ENCODE measurements at places on chromosomes 2 and 18.

DNA sequence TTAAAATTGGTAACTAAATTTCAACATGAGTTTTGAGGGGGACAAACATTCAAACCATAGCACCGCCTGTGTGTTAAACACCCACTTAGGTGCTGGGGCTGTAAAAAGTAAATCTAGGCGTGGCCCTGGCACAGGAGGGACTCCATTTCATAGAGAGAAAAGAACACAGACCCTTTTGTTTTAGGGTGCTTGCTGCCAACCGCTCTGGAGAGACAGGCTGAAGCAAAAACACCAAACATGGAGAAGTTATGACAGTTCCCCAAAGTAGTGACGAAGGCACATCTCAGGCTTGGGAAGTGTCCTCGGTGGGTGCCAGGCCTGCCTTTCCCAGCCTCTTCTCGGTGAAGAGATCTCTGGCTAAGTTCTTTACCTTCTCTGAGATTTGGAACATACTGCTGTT lies 5.1 kb downstream of the ACTG2 start:
- no peak for DNase-seq

DNA sequence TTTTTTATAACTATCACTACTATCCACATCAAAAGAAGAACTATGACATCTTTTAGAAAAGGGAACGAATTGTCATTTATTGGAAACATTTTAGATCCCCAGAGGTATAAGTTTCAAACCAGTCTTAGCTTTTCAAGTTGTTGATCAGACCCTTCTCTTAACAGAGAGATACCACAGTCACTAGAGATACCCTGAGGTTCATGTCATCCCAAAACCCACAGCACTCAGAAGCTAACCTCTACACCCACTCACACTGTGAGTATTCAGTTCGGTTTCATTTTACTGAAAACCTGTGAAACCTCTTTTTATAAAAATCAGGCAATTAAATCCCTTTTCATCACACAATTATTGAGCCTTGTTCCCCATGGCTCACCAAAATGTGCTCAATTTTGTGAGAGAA lies 156.2 kb downstream of the DTNA start:
- DNase-seq: no peak

DNA sequence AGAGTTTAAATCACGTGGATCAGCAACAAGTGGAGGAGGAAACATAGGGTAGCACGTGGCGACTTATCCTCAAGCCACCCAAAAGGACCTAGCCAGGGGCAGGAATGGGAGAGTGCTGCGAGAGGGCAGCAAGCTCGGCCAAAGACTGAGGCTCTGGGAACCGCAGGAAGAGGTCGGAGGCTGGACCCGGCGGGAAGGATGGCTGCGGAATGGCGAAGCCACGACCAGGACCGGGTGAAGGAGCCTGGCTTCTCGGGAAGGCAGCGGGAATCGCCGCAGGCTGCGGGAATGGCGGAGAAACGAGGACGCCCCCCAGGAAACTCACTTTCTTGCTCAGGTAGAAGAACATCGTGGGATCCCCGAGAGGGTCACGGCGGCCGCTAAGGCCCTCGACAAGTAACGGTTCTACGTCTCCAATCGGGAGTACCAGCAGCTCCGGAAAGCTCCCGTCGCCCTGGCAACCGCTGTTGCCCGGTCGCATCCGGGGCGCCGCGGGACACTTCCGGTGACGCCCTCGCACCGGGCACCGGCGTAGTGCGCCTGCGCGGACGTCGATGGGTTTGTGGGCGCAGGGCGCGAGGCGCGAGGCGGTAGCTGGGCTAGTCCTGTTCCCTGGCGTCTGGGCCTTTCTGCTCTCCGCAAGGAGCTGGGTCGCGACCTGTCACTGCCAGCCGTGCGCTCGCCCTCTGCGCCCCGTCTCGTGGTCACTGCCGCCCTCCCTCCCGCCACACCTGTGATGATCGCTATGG lies at the start of gene WDR35:
TSS of gene WDR35 (minus strand) at position 439 of the 749 bp plus-strand sequence. CDS start at position 349, 90 bp downstream.
- DNase-seq: peak; percentile 89

- DNase-seq: no peak
Observed at GRCh38 chr18:10318691-10318970, 135.8 kb upstream of the APCDD1 start.

DNA sequence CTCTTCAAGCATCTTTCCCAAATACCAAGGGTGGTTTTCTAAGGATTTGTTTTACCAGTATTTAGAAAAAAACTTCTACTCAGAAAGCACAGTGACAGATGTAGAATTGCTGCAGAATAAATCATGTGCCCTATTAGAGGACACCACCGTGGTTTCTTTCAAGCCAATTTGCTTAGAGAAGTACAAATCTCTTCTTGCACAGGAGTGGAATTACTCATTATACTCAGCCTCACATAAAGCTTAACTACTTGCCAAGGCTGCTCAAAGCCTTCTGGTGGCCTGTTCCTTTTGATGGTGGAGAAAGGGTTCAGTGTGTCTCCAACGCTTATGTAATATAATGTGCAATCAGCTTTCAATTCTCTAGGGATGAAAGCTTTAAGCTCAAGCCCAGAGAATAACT lies 66.5 kb upstream of the CTNNA2 start:
- DNase-seq: no peak

- no peak for DNase-seq
Observed at GRCh38 chr2:19744456-19745199, 157.2 kb downstream of the TTC32 start.

GRCh38 chr2:112787294-112787693 lies 3.0 kb upstream of the IL1A start:
- DNase-seq: no peak

Data from NCI-H1105 (cell line).